Hypothalamus (tissue), 51 donors: ENCODE measurements at places on chromosomes 12 and 14.
A peak's percentile ranks its signal among the peaks of the same experiment; 100 is the strongest.

DNA sequence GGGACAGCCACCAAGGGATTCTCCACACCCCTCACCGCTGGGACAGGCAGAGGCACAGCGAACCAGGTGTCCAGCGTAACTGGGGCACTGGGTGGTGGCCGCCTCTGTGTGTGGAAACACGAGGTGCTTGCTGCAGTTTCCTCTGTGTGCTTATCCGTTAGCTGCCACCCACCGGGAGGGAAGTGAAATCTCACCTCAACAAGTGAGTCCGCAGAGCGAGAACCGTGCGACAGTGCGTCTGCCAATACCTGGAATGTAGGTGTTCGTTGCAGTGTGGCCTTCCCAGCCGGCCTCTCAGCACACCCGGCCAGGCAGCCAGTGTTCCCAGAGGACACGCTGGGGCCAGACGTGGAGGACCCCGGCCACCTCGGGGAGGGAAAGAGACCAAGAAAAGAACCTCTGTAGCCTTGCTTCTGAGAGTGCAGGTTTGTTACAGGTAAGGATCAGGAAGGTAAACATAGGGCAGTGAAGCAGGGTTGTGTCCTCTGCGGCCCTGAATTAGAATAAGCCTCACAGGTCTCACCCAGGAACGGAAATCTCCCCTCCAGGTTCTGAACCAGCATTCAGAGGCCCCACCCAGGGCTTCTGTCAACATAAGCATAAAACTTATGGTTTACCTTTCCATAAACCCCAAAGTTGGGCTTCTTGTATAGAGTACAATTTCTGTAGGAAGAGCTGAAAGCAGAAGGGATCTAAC lies 1.5 kb downstream of the BCL2L14 start:
- no peak for DNase-seq

DNA sequence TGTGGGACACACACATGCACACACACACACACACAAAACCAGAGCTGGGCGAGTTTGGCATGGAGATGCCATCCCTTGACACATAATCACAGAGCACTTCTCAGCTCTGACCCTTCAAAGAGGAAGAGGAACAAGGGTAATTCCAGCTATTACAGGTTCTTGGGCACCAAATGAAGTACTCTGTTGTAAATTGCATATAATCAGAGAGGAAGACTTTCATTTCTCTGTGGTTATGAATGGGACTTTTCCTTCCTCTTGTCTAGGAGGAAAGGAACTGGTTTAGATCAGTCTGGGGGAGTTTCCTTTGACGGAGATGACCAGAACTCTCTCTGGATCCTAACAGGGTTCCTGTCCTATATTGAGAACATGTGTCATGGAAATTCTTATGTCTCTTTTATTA lies 26.4 kb upstream of the FGF6 start:
- no peak for DNase-seq

GRCh38 chr12:131280426-131280825 lies 326.7 kb downstream of the ADGRD1 start:
- no peak for DNase-seq

DNA sequence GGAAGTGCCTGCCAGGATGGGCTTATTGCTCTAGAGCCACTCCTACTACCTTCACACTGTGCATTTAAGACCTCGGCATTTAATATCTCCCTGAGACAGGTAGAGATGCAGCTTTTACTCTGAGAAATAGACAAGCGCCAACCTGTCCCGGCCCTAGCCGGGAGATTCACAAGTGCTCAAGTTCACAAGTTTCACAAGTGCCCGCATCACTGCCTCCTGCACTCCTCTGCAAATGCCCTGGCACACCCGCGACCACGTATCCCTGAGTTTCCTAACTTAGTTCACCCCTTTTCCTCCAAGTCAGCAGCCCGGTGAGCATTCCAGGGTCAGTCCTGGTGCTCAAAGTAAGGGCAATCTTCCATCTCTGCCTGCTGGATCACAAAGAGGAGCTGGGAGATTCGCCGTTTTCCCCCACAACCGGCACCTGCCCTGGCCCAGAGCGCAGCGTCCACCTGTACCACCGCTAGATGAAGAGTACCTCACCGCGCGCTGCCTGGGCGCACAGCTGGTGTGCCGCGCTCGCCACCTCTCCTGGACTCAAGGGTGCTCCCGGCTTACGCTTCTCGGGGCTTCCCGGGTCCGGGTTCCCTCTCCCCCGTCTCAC lies 5.0 kb upstream of the SLC38A4 start:
- no peak for DNase-seq

- no peak for DNase-seq
These were observed 38.1 kb upstream of the CAPRIN2 start for GRCh38 chr12:30792648-30793499.

DNA sequence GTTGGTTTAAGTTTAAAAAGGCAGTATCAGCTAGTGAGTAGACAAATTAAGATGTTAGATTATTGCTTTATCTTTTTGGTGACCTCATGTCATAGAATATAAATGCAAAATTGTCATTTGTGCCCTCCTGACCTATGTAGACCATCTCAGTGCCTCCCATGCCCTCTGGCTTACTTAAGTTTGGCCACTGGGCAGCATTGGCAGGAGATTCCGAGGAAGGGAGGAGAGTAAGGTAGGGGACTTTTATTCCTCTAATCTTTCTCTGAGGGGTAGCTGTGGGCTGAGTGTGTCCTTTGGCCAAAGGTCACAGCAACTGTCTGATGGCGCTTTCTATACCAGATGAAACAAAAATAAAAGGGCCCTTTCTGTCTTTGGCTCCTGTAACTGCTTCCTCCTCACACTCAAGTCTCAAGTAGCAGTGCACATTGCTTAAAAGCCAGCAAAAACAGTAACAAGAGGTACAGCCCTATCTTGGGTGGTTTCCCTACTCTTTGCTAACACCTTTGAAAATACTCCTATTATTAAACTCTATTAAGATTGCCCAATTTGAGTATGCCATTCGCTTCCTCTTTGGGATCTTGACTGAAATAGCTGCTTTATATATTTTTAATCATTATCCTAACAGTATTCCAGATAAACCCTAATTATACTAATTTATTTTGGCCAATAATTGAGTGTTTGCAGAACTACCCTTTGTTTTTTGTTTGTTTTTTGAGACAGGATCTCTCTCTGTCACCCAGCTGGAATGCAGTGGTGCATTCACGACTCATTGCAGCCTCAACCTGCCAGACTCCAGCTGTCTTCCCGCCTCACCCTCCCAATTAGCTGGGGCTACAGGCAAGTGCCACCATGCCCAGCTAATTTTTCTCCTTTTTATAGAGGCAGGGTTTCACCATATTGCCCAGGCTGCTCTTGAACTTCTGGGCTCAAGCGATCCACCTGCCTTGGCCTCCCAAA lies 56.5 kb upstream of the KCNH3 start:
- DNase-seq = no peak

DNA sequence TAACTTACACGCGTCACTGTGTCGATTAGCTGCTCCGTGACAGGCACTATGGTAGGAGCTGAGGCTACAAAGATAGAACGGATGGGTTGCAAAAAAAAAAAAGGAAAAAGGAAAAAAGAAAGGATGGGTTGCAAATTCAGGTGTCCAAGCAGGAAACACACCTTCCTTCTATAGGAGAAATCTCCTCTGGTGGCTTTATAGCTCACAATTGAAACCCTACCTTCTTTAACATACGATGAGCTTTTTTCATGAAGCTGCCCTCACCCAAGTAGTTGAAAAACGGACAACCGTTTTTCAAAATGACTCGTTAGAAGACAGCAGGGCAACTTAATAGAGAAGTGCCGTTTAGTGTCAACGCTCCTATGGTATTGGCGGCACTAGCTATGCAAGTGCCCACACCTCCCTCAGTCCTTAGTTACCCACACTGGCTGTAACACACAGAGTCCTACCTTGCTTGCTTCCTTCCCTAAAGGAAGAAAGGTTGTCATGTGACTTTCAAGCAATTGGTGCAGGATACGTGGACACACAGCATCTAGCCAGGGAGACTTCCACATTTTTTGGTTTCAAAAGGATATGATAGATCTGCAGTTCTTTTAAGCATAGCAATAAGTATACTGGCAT lies 682 bp upstream of the TRIP11 start:
- DNase-seq = peak; percentile 29

DNA sequence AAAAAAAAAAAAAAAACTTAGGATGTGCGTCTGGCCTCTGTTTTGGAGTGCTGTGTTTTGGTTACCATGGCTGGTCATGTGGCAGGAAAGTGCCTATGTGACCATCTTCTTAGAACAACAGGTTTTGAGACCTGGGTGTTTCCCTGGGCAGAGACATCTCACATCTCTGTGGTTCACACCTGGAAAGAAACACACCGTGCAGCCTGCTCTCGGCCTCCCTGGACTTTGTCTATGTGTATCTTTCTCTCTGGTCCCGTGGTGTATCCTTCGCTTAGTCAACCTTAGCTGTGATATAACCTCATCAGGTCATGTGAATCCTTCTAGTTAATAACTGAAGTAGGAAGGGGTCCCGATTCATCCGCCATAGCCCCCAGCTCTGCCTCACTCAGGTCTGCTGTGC lies 22.6 kb downstream of the ACADS start:
- no peak for DNase-seq

DNA sequence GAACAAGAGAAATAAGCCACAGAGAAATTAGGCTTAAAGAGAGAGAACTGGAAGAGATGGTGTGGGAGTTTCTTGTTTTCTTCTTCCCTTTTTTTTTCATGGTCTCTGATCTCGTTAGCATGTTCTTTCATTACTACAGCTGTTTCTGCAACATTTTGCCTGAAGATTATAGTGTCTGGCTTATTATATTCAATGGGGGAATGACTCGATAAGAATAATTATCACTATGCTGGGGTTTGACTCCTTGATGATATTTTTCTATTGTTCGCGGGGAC lies 70.0 kb downstream of the TMEM132C start:
- DNase-seq = no peak

DNA sequence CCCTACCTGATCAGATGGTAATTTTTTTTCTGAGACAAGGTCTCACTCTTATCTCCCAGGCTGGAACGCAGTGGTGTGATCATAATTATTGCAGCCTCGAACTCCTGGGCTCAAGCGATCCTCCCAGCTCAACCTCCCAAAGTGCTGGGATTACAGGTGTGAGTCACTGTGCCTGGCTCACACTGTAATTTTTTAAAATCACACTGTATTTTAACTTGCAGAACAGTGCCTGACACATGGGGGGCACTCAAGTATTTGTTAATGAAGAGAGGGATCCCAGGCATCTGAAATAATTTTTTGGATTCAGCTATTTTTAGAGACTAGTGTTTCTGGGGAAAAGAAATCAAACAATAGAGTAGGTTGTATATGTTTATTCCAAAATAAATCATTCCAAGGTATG lies 21.7 kb downstream of the LIMA1 start:
- DNase-seq = no peak

DNA sequence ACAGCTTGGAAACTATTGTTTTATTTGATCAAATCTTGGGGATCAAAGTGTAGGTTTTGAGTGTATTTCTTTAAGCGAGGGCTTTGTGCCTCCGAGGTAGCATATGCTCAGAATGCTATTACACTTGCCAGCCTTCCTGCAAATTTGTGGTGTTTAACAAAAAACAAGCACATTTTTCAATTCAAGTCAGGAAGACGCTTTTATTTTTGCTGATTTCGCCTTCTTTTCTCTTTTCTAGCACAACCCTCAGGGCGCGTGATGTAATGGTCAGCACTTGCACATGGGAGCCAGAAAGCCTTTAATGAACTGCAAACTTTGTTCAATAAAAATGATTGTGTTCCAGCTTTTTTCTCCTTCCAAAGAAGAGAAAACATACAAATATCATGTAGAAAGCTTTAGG lies 466.5 kb downstream of the PRKD1 start:
- no peak for DNase-seq

DNA sequence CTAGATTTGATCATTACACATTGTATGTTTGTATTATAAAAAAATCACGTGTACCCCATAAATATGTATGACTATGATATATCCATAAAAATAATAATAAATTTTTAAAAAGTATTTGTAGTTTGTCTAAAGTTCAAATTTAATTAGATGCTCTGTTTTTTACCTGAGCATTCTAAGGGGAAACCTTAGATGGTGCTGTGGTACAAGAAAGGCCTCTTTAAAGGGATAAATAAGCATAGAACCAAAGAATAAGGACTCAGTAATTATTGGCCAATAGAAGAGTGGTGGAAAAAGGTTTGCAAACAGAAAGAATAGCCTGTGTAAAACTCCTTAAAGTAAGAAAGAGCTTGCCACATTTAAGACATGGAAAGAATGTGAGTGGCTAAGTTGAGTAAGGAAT lies 580.1 kb upstream of the SEL1L start:
- DNase-seq = no peak

GRCh38 chr12:23098517-23098916 lies 473.5 kb downstream of the ETNK1 start:
- DNase-seq = no peak

GRCh38 chr14:94113908-94114588 lies 3.5 kb downstream of the IFI27 start:
- no peak for DNase-seq

DNA sequence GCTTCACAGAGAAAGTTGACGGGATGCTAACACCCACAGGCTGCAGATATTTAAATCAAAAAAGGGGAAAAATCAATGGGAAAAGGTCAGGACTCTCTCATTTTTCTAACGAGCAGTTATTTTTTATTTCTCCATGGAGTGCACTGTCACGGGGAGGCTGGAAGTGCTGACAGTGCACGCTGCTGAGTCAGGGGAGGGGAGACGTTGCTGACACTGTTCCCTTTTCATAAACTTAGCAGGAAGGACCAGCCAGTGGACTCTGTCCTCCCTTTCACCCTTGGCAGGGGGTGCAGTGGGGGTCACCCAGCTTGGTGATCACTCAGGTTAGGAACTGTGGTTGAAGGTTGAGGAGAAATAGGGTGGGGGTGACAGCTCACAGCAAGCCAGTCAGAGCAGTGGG lies 65.6 kb upstream of the FUT8 start:
- no peak for DNase-seq

- no peak for DNase-seq
These were observed 468.5 kb downstream of the ETNK1 start for GRCh38 chr12:23093488-23093887.

- DNase-seq = no peak
These were observed 52.9 kb downstream of the STAB2 start for GRCh38 chr12:103639983-103640382.

GRCh38 chr12:51621156-51621922 lies 30.3 kb downstream of the SCN8A start:
- no peak for DNase-seq

DNA sequence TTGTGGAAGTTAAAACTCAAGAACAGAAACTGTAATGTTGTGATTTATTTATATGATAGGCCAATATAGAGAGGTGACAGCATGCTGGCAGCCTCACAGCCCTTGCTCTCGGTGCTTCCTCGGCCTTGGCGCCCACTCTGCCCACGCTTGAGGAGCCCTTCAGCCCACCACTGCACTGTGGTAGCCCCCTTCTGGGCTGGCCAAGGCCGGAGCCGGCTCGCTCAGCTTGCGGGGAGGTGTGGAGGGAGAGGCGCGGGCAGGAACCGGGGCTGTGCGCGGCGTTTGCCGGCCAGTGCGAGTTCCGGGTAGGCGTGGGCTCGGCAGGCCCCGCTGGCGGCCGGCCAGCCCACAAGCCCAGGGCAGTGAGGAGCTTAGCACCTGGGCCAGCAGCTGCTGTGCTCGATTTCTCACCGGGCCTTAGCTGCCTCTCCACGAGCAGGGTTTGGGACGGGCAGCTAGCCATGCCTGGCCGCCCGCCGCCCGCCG lies 65.8 kb upstream of the SLC8A3 start:
- no peak for DNase-seq
